ENCODE measurements at places on chromosomes 2 and 18.
A peak's percentile ranks its signal among the peaks of the same experiment; 100 is the strongest.

GRCh38 chr2:85875350-85876050 is 13.3 kb downstream of the ST3GAL5 start:
- DNase-seq, result no peak

DNA sequence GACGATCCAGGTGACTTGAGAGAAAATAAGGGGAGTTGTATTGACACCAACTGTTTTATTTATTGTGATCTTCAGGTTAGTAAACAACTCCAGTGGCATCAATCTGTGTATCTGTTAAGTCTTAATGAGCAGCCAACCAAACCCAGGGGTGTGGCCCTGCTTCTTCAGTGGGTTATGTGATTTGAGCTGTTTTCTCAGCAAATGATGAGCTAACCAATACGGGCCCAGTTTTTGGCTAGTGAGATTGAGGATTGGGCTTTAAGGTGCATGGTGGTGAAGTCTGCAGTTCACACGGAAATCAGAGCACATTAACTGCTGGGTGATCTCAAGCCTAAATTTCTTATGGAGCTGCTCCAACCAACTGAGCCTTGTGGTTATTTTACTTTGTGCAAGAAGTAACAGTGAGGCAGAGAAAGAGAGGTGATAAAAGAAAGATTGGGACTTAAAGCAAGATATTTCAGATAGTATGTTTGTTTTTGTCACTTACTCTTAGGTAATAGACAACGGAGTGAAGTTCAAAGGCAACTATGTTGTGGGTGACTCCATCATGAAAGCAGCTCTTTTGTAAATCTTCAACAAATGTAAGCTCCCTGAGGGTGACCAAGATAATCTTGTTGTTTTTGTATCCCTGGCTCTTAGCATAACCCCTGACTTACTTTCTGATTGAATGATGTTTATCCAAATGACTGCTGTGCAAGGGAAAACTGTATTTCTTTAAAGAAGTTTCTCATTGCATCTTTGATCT is 2.4 kb downstream of the MTCL1 start:
- DNase-seq, result no peak

GRCh38 chr2:2582998-2583545 is 252.0 kb upstream of the MYT1L start:
- no peak for DNase-seq

- DNase-seq, result no peak
These were observed 63.3 kb downstream of the DNAJC10 start for GRCh38 chr2:182779323-182779722.

DNA sequence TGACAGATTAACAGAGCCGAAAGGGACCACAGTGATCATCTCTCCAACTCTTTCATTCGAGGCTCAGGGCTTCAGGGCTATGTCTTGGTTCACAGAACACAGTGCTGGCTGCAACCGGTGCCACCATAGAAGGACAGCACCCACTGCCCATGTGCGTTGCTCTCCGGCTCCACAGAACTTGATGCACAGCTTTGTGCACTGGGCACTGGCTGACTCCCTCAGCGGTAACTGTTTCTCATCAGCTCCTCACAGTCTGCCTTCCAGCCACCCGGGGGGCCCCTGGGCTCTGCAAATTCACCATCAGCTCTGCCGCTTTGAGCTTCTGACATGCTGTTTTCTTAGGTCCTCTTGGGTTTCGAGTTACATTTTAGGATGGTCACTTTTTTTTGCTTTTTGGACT is 124.3 kb upstream of the RAB12 start:
- DNase-seq, result no peak

- DNase-seq, result peak; percentile 70
These were observed 157.5 kb upstream of the SESTD1 start for GRCh38 chr2:179422037-179422643.

GRCh38 chr2:54471221-54471711 is 15.1 kb downstream of the SPTBN1 start:
- DNase-seq, result no peak
